ENCODE measurements at places on chromosomes 5 and 9.

GRCh38 chr5:80187421-80188090 lies 68.3 kb downstream of the SERINC5 start:
- no peak for DNase-seq

GRCh38 chr9:133971981-133972941 lies 19.9 kb downstream of the VAV2 start:
- no peak for DNase-seq

DNA sequence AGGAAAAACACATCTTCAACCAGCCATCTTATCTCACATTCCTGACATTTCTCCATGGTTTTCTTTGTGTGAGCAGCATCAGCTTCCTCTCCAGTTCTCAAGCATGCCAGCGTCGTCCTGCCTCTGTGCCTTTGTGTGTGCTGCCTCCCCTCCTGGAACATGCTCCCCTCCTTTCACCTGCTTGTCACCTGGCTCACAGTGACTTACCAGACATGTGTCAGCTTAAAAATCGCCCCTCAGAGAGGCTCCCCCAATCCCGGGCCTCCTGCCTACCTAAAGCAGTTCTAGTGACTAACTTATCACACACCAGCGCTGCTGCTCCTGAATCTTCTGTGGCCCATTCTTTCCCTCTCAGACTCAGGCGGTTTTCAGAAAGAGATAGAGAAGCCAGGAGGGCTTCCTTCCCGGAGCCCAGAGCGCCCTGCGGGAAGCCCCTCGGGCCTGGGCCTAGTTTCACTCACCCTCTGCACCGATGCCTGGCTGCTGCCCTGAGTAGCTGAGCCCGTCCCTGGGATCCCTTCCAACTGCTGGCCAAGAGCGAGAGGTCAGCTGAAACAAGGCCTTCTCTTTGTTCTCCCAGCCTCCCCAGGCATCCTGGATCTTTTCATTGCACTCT lies 51.1 kb upstream of the MVB12B start:
- DNase-seq, result peak; percentile 70

DNA sequence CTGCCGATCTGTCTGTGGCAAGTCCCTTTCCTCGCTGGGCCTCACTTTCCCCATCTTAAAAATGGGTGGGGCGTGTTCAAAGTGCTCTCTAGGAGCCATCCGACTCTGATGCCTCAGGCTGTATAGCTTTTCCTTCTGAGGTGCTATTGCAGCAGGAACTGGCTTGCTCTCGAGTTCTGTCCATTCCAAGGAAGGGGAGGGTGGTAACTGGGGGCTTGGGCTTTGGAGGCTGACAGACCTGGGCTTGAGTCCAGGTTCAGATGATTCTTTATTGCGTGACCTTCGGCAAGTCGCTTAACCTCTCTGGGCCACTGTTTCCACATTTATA lies 139.5 kb downstream of the RGS3 start:
- DNase-seq, result no peak

DNA sequence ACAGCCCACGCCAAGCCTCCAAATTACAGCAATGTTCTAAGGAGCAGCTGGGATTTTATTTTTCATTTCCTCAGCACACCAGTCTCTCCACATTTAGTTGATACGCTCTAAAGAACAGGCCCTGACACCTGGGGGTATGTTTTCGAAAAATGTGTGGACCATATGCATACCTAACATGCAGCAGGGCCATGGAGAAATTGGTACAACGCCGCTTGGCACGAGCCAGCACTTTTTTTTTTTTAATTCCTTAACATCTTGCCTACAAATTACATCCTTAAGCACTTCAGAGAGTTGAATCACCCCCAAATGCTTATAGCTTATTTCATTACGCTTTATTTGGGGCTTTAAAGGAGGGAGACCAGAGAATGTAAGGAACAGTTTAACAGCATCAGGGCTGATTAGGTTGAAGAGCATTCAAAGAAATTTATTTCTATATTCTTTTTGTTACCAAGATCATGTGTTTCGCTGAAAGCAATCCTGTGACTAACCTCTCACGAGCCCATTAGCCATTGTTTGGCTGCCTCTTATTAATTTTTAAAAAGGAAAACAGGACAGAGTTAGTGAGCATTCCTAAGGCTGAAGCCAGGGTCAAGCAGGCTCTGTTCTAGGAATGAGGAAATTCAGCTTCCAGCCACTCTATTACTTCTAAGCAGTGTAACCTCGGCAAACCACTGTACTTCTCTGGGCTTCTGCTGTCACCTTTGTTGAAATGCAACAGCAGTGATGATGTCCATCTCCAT lies 173.8 kb downstream of the ACTL7B start:
- peak; percentile 38 for DNase-seq

DNA sequence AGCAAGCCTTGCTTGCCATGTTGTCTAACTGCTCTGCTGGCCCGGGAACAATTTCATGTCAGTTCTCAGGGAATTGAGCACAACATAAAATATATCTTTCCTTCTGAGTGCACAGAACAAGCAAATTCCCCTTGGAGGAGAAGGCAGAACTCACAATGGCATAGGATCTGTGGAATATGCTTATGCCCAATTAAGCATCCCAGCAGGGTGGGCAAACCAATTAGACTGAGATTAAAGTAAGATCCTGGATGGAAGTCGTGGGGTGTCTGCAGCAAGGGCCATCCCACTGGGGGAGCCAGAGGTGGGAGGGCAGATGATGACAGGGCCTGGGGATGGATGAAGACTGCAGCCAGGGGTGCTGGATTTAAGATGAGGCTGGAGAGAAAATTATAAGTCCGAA lies 114.1 kb downstream of the BRINP1 start:
- no peak for DNase-seq

Data from islet precursor cell (in vitro differentiated cells).